ENCODE measurements at places on chromosomes 11 and 22.

DNA sequence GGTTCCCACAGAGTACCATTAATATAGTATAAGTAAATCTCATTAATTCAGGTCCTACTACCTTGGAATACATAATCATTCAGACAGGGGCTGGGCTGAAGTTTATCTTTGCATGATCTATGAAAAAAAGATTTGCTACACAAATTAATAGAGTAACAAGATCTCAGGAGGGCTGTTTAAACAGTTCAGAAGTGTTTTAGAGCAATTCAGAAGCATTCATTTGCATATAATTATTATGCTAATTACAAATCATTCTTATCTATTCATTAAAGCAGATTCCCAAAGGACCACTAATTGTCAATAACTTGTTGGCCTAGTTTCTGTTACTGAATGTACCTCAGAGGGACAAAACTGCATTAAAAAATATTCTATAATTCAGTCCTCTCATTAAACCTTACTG lies 40.5 kb downstream of the PITPNB start:
- DNase-seq = no peak

- DNase-seq = no peak
These were observed 16.6 kb downstream of the TST start for GRCh38 chr22:37002633-37003032.

GRCh38 chr11:12674936-12675696 lies 895 bp downstream of the TEAD1 start:
- DNase-seq = no peak

DNA sequence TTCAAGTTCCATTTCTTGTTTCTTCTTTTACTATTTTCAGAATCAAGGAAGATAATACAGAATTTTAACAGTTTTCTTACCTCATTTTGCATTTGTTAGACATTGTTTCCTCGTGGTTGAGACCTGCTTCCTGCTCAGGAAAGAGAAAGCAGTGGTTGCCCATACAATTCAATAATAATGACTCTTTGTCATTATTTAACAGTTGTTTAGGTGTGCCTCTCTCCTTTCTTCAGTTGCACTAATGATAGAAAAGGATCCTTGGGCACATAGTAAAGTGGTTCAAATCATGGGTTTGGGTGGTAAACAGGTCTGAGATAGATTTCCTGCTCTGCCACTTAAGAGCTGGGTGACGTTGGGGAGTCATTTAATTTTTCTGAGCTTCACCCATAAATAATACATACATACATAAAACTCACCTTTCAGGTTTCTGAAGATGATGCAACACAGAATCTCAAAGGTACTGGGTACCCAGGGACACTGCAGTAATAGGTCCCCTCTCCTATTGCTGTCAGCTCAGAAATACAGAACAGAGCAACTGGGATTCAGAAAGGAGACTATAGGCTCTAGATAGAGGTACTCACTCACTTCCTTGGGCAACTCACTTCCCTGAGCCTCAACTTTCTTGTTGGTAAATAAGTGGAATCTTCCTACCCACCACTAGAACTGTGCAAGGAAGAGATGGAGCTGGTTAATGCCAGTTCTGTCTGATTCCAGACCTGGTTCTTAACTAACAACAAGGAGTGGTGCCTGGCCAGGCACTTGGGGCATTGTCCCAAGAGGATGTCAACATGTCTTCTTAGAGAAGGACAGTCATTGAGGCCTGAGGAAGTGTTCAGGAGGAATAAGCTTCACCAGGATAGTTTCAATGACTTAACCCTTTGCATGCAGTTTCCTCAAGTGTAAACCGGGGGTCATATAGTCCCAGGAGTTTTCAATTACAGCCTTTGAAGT lies 34.9 kb downstream of the CD44 start:
- DNase-seq = no peak

DNA sequence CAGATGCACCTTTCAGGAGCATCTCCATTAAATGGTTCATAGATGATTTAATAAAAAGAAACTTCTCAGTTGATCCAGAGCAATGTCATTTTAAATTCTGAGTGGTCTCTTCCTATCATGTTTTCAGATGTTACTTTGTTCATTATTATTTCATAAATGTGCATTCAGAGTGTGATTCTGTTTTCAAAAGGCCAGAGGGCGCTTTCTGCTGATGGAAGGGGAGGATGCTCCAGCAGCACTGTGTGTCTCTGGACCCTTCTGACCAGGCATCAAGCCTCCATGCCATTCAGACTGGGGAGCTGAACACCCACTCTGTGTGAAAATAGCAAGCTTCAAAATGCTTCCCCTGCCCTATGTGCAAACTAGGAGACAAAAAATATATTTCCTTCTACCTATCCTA lies 23.9 kb upstream of the CRTAM start:
- DNase-seq = no peak

GRCh38 chr22:31279821-31280505 lies 12.3 kb downstream of the PIK3IP1 start:
- no peak for DNase-seq

- no peak for DNase-seq
These were observed 15.9 kb downstream of the RTN4RL2 start for GRCh38 chr11:57476047-57476756.

GRCh38 chr11:121795174-121795573 lies 320.8 kb downstream of the BLID start:
- no peak for DNase-seq

DNA sequence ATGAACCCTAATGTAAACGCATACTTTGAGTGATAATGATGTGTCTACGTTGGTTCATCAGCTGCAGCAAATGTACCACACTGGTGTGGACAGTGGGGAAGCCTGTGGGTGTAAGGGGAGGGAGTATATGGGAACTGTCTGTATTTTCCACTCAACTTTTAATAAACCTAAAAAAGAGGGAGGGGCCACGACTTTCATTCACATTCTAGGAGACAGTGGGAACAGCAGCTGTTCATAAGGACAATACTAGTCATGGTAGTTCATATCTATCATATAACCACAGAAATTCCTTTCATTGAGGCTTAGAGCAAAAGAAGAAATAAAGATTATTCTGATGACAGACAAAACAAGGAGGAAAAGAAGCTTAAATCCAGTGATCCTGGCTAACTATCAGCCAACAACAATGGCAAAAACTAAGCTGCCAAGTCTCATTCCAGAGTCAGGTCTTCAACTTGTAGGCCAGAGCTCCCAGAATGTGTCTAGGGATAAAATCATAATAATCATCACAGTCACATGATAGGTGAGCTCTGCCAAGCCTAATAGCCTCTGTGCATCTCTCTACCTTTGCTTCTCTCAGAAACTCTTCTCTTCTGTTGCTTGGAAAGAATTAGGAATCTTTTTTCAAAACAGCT lies 59.4 kb upstream of the CHRM4 start:
- DNase-seq = no peak

GRCh38 chr22:22927888-22928665 lies 40.5 kb downstream of the IGLL5 start:
- no peak for DNase-seq

GRCh38 chr11:95925011-95925410 lies 1.1 kb upstream of the MTMR2 start:
- DNase-seq = no peak

DNA sequence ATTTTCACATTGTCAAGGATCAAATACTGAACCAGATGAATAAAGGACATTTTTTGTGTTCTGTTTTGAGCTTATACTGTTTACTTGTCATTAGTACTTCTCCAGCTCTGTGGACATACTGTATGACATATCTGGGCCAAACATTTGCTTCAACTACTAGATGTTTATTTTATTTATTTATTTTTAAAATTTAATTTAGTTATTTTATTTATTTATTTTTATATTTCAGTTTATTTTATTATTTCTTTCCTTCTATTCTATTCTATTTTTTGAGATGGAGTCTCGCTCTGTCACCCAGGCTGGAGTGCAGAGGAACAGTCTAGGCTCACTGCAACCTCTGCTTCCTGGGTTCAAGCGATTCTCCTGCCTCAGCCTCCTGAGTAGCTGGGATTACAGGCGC lies 37.0 kb downstream of the HORMAD2 start:
- no peak for DNase-seq

Measured in GDM1 (cell line).